Tibial artery (tissue), 4 donors: ENCODE measurements at places on chromosomes 5 and 9.
A peak's percentile ranks its signal among the peaks of the same experiment; 100 is the strongest.

GRCh38 chr5:173808079-173808808, 79.9 kb upstream of the CPEB4 start:
- no peak for DNase-seq

DNA sequence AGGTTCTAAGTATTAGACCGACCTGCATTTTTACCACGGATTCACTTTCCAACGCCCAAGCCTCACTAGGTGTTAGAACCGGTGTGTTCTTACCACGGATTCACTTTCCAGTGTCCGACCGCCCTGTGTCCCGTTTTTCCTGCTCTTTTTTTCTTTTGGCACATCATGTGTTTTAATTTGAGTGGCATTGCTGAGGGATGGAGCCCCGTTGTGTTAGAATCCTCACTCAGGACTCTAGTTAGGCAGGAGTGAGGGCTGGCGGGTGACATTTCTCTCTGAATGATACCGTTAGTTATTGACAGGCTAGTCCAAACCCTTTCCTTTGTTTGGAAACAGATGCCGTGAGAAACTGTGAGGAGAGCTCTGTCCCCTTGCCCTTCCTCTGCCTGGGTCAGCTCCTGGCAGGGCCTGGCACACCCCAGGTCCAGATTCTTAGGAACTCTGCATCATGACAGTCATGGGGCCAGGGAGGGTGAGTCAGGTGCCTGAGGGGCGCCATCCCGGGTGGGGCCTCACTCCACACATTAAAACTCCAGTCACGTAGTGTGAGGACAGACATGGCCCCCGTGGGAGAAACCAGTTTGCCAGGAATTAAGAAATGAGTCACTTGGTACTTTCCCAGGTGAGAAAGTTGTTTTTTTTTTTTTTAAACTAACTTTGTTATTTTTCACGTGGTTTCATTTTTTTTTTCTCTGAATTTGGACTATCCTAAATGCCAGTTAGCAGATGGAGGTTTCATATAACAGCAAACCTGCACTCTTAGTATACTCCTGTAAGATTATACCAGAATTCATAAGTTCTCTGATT, 15.8 kb downstream of the EXOC3 start:
- DNase-seq, result peak; percentile 20

DNA sequence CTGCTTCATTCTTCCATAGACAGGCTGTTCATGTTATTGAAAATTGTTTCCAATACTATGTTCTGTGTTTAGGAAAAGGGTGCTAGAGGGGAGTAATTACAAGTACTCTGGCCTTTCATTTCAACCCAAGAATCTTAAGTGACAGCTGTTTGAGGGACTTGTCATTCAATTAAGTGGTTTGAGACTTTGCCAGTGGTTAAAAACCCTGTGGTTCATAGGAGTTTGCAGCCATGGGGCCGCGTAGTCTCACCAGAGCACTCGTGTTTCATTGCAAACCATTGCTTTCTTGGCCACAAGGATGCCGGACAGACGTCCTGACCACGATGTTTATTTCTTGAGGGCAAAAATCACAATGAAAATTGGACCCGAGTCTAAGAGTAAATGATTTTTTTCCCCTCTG, 248.8 kb downstream of the NNT start:
- no peak for DNase-seq

GRCh38 chr5:33425314-33425713, 15.5 kb upstream of the TARS1 start:
- DNase-seq, result no peak

DNA sequence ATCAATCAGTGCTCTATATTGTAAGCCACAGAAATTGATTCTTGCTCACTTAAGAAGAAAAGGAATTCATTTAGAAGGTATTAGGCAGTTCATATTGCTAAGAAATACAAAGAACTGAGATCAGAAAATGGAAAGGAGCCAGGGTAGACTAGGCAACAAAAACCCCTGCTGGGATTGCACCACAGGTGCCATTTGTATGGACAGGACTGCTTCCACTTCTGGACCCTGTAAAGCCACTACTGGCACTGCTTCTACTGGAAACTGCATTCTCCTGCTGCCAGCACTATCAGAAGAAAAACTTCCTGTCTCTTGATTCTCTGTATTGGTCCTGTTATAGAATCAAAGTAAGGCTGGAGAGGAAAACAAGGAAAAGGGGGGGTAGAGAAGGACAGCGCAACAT, 45.9 kb downstream of the CERT1 start:
- DNase-seq, result no peak

- DNase-seq, result no peak
These were observed 6.9 kb downstream of the SLC6A19 start for GRCh38 chr5:1208221-1208742.

- no peak for DNase-seq
These were observed 314.4 kb downstream of the ARL15 start for GRCh38 chr5:53996008-53996407.

DNA sequence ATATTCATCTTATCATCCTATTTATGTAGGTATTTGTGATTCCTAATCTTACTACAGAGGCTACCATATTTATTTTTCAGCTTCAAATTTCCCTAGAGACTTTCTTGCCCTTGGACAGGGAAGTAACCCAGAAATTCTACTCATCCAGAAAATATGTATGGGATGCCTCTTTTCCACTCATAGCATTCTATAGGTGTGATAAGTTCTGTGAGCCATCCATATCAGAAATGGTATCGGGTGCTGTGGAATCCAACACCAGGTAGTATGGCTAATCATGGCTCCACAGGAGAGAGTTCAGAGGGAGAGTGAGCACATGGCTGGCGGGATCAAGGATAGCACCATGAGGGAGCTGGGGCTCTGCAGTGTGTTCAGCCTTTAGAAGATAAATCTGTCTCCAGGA, 349.3 kb upstream of the ACTBL2 start:
- DNase-seq, result no peak

DNA sequence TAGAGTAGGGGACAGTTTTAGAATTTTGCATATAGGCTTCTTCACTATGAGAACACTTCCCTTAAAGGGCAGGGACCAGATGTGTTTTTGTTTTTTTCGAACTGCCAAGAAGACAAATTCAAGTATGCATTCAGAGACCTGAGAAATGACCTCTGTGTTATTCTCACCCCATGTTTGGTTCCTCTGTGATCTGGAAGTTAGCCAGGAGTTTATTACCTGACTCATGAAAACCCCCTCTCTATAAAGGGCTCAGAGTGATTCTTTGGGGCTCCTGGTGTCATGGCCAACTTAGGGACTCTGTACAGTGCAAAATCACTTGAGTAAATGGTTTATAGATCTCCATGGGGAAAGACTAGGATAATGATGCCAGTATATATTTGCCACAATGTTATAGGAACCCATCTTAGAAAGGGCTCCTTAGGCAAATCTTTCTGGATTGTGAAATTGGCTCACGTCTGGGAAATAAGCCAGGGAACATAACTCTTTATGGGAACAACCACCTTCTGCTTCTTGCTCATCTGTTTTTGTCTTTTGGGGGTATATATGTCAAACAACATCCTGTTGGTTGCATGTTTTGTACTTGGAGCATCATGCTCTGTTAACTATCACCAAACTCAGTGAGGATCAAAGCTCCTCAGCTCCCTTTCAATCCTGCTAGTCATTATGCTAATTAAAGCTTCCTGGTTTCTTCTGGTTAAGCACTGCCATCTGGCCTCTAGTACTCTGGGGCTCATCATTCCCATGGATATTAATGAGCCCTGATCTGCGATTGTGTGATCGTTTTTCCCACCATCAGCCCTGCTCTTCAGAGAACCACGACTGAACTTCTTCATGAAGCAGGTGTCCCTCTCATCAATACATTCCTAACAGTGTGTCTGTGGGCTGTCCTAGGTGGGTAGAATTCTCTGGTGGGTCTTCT, 173.4 kb upstream of the CDH12 start:
- no peak for DNase-seq

- no peak for DNase-seq
These were observed 67.4 kb upstream of the ADAMTS19 start for GRCh38 chr5:129392681-129393080.

- no peak for DNase-seq
These were observed 197.1 kb upstream of the NR3C1 start for GRCh38 chr5:143600396-143601075.

GRCh38 chr9:2086971-2087370, 71.8 kb downstream of the SMARCA2 start:
- no peak for DNase-seq

- DNase-seq, result no peak
These were observed 27.9 kb downstream of the ANXA1 start for GRCh38 chr9:73179589-73179988.

- DNase-seq, result no peak
These were observed 35.1 kb upstream of the ADRB2 start for GRCh38 chr5:148791334-148791667.

DNA sequence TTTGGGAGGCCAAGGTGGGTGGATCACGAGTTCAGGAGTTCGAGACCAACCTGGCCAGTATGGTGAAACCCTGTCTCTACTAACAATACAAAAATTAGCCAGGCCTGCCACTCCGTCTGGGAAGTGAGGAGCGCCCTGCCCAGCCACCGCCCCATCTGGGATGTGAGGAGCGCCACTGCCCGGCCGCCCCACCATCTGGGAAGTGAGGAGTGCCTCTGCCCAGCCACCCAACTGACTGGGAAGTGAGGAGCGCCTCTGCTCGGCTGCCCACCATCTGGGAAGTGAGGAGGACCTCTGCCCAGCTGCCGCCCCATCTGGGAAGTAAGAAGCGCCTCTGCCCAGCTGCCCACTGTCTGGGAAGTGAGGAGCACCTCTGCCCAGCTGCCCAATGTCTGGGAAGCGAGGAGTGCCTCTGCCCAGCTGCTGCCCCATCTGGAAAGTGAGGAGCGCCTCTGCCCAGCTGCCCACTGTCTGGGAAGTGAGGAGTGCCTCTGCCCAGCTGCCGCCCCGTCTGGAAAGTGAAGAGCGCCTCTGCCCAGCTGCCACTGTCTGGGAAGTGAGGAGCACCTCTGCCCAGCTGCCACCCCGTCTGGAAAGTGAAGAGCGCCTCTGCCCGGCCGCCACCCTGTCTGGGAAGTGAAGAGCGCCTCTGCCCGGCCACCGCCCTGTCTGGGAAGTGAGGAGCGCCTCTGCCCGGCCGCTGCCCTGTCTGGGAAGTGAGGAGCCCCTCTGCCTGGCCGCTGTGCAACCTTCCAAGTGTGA, 5.3 kb downstream of the ALDH7A1 start:
- DNase-seq, result no peak

DNA sequence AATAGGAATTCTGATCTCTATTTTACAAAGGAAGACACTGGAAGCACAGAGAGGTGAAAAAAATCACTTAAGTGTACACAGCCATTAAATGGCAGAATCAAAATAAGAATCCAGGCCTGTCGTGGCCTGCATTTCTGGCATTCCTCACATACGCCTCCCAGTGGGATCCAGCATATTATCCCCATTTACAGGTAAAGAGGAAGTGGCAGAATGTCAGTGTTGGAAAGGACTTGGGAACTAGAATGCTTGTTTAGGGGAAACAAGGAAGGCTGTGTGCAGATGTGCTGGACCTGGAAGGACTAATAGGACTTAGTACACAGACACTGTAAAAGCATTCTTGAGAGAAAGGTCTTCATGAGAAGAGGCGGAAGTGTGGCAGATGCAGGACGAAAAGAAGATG, 241.8 kb downstream of the TRIM32 start:
- DNase-seq, result no peak

- no peak for DNase-seq
These were observed 307.7 kb upstream of the MEF2C start for GRCh38 chr5:89190515-89191265.

DNA sequence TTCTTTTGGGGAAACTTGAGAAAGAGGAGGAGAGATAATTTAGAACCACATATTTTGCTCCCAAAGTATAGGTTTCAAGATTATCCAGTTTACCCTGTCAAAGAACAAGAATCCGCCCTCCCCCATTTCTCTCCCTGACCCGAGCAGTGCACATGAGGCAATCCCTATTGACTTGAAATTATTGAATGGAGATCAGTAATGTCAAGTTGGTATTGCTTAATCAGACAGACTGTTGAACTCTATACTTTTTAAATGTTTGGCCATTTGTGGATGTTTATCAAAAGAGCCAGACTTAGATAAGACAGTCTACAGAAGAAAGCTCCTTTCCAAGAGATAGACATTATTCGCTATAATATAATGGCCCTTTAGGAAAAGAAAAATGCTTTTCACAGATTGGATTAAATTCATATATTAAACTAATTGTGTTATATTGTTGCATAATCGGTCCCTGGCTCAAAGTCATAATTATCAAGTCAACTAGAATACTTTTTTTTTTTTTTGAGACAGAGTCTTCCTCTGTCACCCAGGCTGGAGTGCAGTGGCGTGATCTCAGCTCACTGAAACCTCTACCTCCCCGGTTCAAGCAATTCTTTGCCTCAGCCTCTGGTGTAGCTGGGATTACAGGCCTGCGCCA, 5.3 kb downstream of the SLC25A25 start:
- DNase-seq, result peak; percentile 58

GRCh38 chr9:73199886-73200285, 48.2 kb downstream of the ANXA1 start:
- no peak for DNase-seq

DNA sequence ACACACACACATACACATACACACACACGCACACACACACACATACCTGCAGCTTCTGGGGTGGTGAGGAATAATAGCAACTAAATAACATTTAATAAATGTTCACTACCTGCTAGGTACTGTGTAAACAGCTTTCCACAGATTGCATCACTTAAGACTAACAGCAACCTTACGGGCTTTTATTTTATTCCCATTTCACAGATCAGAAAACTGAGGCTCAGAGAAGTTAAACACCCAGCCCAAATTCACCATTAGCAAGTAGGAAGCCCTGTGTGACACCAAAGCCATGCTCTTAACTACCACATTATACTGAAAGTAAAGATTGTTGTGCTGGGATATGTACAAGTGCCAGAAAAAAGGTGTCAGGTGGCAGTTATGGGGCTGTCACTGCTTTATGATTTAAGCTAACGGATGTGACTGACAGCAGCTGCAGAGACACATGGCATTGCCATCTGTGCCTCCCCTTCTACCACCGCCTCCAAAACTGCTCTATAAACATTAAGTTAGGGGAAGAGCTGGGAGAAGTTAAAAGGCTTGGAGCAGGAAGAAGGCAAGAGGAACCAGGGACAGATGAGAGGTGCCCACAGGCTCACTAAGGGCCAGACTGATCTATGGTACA, 13.6 kb downstream of the MTMR12 start:
- DNase-seq, result no peak

GRCh38 chr9:91693226-91693625, 256.8 kb downstream of the ROR2 start:
- DNase-seq, result no peak
